ENCODE measurements at places on chromosomes 6 and 20.

- no peak overlapping the region for H3K27ac ChIP-seq
- H3K36me3 ChIP-seq, result no peaks in the 10 kb centered on the region
- no peaks in the 10 kb centered on the region for H3K4me1 ChIP-seq
- H3K4me3 ChIP-seq, result no peak overlapping the region
- DNase-seq, result no peak
Measured at GRCh38 chr20:22999756-23000155, 35.4 kb upstream of the SSTR4 start.

DNA sequence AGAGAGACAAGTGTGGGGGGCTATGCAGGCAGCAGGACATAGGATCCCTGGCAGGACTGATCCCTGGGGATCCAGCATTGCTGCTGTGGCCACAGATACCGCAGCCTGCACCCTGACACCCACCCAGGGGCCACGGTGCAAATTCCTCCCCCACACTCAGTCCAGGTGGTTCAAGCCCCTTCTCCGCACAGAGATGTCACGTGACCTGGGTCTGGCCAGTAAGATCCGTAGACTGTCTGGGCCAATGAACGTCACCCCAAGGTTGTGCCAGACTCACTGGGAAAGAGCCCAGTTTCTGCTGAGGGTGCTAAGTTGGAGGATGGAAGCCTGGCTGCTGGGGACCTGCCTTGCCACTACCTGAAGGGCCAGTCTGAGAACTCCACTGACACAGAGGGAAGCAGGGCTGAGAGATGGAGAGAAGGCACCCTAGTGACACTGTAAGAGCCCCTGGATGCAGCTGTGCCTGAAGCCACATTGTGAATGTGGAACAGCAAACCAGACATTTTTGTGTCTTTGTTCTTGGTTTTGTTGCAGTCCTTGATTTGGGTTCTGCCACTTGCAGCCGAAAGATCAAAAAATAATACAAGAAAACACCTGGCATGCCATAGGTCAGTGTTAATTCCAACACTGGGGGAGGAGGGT, 228.6 kb downstream of the PREX1 start:
- H3K4me1 ChIP-seq, result no peaks in the 10 kb centered on the region
- H3K27ac ChIP-seq, result no peak overlapping the region
- no peak for DNase-seq
- H3K4me3 ChIP-seq, result no peak overlapping the region
- no peaks in the 10 kb centered on the region for H3K36me3 ChIP-seq

GRCh38 chr6:73943411-73943810, 247.4 kb downstream of the CD109 start:
- H3K36me3 ChIP-seq, result no peaks in the 10 kb centered on the region
- no peak overlapping the region for H3K27ac ChIP-seq
- DNase-seq, result no peak
- H3K4me3 ChIP-seq, result no peak overlapping the region
- H3K4me1 ChIP-seq, result no peaks in the 10 kb centered on the region

GRCh38 chr20:59246691-59247400, 53.6 kb upstream of the EDN3 start:
- H3K36me3 ChIP-seq, result peaks cover 39% of the 10 kb centered on the region
- H3K27me3 ChIP-seq, result no peaks in the 10 kb centered on the region
- H3K4me1 ChIP-seq, result peaks cover 28% of the 10 kb centered on the region

- H3K4me3 ChIP-seq, result peak within 1 kb of the TSS; percentile 90
- H3K27me3 ChIP-seq, result peaks cover 13% of the 10 kb centered on the region
- DNase-seq, result peak; percentile 93
- H3K36me3 ChIP-seq, result peaks cover 9% of the 10 kb centered on the region
- peak within 1 kb of the TSS; percentile 87 for H3K27ac ChIP-seq
- H3K4me1 ChIP-seq, result peaks cover 30% of the 10 kb centered on the region
Measured at GRCh38 chr6:157323255-157323965, at the start of gene TMEM242. Gene TMEM242, minus strand, starts transcription at chr6:157323519. Its CDS starts 20 bp downstream, at chr6:157323499.

GRCh38 chr6:21309807-21310221, 283.7 kb upstream of the SOX4 start:
- no peak overlapping the region for H3K27ac ChIP-seq
- no peaks in the 10 kb centered on the region for H3K36me3 ChIP-seq
- no peak for DNase-seq
- H3K4me3 ChIP-seq, result no peak overlapping the region

DNA sequence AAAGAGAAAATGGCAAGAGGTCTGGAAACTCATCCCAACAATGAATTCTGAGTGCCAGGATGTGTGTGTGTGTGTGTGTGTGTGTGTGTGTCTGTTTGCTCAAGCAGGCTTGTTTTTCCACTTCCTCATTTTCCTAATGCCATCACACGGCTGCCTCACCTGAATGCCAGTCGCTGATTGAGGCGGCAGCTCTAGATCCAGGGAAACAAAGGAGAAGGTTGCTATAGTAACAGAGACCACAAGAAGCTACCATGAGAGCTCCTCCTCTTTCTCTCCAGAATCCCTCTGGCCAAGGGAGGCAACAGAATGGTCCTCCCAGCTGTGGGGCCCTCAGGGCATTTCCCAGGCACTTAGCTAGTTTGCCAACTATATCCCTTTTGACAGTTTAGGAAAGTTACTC, 241.1 kb upstream of the TSHZ2 start:
- DNase-seq, result no peak
- no peaks in the 10 kb centered on the region for H3K36me3 ChIP-seq
- peaks cover 4% of the 10 kb centered on the region for H3K27me3 ChIP-seq
- H3K27ac ChIP-seq, result no peak overlapping the region
- H3K4me1 ChIP-seq, result no peaks in the 10 kb centered on the region

GRCh38 chr6:86744048-86744447, 193.3 kb upstream of the HTR1E start:
- no peaks in the 10 kb centered on the region for H3K4me1 ChIP-seq
- no peaks in the 10 kb centered on the region for H3K36me3 ChIP-seq
- H3K27me3 ChIP-seq, result no peaks in the 10 kb centered on the region
- DNase-seq, result no peak
- H3K4me3 ChIP-seq, result no peak overlapping the region
- H3K27ac ChIP-seq, result no peak overlapping the region

Measured in activated CD4-positive, alpha-beta T cell treated with anti-CD3 and anti-CD28 coated beads for 36 hours (primary cell).